Muscle of leg (tissue), 16 donors: ENCODE measurements at places on chromosomes 1 and 21. TPM values are rescaled to one million over a fixed set of nuclear protein-coding genes. Genes with fewer than 3 reads are reported as not detected.

Gene CORT
- total RNA-seq = 0.98 TPM

Gene GIPC2
- 0.84 TPM for total RNA-seq

Gene TLCD4
- total RNA-seq = 11.1 TPM

Gene SETDB1
- total RNA-seq = 40.6 TPM

Gene SERPINC1
- 0.13 TPM for total RNA-seq

Gene KLHL20
- 21.2 TPM for total RNA-seq

Gene PRKCZ
- total RNA-seq = 6.0 TPM

Gene TTC4
- 26.4 TPM for total RNA-seq

Gene EVA1B
- total RNA-seq = 58.3 TPM

Gene AADACL4
- 0.04 TPM for total RNA-seq

Gene IBA57
- 5.2 TPM for total RNA-seq

Gene ITSN1
- total RNA-seq = 29.7 TPM

Gene CRNN
- total RNA-seq = not detected

Gene FAM72C
- 0.31 TPM for total RNA-seq

Gene KRTAP11-1
- total RNA-seq = not detected

Gene SUCO
- total RNA-seq = 40.2 TPM

Gene IL19
- total RNA-seq = not detected

Gene SPRR3
- total RNA-seq = not detected

Gene FAM151A
- not detected for total RNA-seq

Gene OR14A16
- total RNA-seq = not detected

Gene CLDN8
- not detected for total RNA-seq

Gene BARHL2
- not detected for total RNA-seq

Gene CHD5
- 0.09 TPM for total RNA-seq

Gene TNFRSF25
- 10.3 TPM for total RNA-seq

Gene IVL
- not detected for total RNA-seq

Gene SPRR4
- not detected for total RNA-seq

Gene TTC39A
- total RNA-seq = 4.8 TPM

Gene AKNAD1
- total RNA-seq = 1.2 TPM

Gene CD58
- 14.8 TPM for total RNA-seq

Gene AIRE
- 0.04 TPM for total RNA-seq

Gene PLD5
- 1.7 TPM for total RNA-seq

Gene MYOG
- 480 TPM for total RNA-seq

Gene NADK
- 18.2 TPM for total RNA-seq

Gene CLDN14
- 4.1 TPM for total RNA-seq

Gene PLPPR4
- 6.5 TPM for total RNA-seq

Gene FCRL2
- total RNA-seq = not detected

Gene ZNF326
- 6.6 TPM for total RNA-seq

Gene HOOK1
- 1.9 TPM for total RNA-seq

Gene NBPF6
- not detected for total RNA-seq

Gene ADCY10
- 0.18 TPM for total RNA-seq
